ENCODE measurements at places on chromosomes 4 and X. TPM values are rescaled to one million over a fixed set of nuclear protein-coding genes. Genes with fewer than 3 reads are reported as not detected.

The ZAR1 gene
- not detected for total RNA-seq

The MAEA gene
- 50.3 TPM for total RNA-seq

DNA sequence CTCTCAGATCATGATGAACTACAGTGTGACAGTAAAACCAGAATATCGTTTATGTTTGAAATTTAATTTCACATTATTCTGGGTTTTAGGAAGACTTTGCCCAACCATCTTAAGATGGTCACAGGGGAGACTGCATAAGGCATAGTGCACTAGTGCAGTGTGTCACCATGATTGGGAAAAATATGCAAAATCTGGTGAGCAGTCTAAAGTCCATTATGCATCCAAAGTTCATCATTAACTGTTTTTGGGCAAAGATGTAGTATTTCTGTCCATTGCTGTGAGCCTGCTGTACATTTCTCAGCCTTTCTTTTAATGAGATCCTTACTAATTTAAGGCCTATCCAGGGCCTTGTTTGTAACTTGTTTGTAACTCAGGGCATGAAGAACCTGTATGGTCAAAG, 11.3 kb upstream of the MFAP3L start:
- DNase-seq = no peak

DNA sequence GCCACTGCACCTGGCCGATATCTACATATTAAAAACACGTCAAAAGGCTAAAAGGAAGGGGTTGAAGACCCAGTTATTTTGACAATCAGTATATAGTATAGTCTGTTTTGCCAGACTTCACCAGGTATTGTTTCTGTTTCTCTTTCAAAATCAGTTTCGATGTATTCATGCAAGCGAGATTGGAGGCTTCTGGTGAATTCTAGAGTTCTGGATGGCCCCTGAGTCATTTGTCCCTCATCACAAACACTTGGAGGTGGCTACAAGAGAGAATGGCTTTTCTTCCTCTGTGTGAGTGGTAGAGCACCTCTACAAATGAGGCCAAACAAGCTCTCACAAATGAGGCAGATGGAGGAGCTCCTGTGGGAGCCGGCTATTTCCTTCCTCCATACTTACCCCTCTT, 68.6 kb upstream of the ADGRG2 start:
- no peak for DNase-seq

The MAGEB4 gene
- not detected for total RNA-seq

DNA sequence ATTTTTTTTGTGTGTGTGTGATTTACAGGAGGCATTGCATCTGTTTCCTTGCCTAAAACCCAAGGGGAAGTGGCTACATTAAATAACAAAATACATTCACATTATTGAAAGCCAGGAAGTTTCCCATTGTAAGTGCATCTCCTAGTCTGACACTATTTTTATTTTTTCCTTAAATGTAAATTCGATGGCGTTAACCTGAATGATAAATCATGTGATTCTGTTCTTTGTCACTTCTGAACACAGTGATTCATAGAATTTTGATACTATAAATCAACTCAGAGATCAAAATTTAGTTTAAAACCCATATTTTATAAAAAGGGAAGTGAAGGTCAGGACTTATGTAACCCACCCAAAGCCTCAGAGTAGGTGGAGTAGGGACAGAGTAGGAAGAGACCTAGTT, 258.1 kb downstream of the GABRG1 start:
- no peak for DNase-seq

The CLDN34 gene
- total RNA-seq = not detected

- DNase-seq = no peak
These were observed 21.4 kb downstream of the REELD1 start for GRCh38 chr4:146235654-146236177.

The SSX2B gene
- total RNA-seq = not detected

DNA sequence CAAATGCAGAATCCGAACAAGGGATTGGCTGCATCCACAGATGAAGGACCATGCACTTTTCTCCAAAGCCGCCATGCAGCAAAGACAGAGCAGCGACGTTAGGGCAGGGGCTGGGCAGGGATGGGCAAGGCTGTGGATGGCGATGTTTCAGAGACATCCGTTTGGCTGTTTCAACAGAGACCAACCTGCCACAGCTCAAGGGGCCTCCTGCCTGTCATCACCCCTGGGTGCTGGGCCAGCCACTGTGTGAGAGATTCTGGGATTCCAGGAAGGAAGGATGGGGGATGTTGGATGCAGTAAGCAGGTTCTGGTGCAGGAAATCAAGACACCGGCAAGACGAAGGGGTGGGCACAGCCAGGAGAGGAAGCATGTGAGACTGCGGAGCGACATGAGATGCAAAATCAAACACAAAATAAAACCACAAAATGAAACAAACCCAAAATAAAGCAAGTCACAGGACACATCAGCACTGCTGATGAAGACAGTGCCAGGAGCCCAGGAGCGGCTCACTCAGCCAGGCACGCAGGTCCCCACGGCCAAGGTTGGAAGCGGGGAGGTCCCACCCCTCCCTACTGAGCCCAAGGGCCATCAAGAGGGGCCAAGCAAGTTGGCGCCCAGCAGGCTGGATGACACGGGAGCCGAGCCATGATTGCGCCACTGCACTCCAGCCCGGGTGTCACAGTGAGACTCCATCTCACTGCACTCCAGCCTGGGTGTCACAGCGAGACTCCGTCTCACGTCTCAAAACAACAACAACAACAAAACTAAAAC, 68.1 kb downstream of the FAM53A start:
- DNase-seq = no peak
